ENCODE measurements at places on chromosomes 7 and 10.

DNA sequence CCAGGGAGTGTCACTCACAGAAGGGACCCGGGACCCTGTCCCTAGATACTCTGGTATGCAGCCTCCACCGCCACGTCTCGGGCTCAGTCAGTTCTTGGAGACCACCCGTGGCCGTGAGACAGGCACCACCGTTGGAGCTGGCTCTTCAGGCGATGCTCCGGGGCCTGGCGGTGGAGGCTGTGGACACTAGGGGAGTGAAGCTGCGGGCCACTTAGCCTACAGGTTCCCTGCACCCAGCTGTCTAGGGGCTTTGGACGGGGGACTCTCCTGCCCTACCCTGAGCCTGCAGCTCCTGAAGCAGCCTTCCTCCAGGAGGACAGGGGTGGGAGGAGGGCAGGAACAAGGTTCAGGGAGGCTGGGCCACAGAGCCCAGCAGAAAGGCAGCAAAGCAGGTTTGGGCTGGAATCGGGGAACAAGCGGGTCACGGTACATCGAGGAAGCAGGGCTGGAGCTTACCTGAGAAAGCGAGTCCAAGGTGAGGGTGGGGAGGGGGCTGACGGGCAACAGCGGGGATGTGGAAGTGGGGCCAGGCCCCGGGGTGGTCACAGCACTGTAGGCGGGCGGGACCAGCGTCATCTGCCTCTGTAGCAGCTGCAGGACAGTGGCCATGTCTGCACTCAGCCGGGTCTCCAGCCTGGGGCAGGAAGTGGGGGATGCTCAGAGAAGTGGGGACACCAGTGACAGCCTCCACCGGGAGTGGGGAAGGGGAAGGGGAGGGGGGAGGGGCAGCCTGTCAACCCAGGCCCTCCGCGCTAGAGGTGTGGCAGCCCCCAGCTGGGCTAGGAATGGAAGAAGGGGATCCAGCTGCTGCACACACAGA lies 31.5 kb downstream of the KCNH2 start:
- no peak for DNase-seq

- DNase-seq: no peak
These were observed 231.6 kb downstream of the GRM8 start for GRCh38 chr7:127021019-127021738.

DNA sequence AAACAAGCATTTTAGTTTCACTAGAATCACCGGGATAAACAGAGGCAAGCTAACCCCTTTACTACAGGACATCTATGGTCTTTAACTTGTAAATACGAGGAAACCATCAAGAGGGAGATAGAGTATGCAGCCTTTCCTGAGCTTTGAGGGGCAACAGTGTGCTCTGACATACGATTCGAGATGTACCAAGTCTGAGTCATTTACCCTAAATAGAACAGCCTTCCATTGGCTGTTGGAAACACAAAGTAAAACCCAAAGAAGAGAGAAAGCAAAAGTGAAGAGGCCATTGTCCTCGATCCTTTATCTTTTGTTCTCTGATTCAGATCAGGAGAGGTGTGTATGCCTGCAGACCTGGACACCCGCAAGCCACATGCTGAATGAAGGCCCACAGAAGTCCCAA lies 289.5 kb downstream of the KCNMA1 start:
- no peak for DNase-seq

DNA sequence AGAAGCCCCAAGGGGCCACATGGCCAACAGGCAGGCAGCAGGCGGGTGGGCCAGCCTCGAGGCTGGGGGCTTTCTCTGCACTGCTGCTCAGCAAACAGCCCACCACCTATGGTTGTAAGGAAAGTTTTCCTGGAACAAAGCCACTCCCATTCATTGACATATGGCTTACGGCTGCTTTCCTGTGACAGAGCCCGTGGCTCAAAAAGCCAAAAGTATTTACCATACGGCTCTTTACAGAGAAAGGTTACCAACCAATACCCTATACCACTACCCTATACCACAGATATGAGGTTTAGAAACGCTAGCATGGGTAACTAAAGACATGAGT lies 152.7 kb downstream of the MAD1L1 start:
- no peak for DNase-seq
